ENCODE measurements at places on chromosomes 1 and 21.

DNA sequence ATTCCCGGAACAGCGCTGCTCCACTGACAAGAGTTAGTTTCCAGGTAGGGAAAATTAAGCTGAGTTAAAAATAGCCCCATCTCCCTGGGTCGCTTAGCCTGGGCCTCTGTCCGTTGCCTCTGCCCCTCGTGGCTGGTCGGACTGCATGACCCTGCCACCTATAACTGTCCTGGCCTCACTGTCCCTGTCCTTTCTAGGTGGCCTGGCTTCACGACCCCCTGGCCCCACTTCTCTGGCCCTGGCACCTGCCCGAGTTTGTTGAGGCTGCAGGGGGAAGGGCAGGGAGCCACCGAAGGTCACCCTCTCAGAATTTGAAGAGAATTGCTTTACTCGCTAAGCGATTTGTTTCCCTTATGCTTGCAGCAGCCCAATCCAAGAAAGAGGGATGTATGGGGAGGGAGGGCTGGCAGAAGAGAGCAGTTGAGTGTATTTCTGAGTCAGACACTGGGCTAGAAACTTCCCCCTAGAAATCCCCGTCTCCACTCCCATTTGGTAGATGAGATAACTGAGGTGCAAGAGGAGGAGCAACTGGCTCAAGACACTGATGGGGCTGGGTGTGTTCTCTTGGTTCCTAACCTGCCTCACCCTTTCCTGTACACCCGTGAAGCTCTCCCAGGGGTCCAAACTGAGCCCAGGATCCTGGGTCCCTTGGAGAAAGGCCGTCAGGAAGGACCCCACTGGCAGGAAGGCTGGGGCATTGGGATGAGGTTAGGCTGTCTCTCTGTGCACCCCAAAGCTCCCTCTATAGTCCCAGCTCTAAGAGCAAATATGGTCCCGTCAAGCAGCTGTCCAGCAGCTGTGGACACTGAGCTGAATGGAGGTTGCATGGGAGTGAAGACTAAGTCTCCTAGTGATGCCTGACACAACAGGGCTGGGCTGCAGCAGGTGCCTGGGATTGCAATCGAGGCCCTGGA lies 2.9 kb upstream of the EDN2 start:
- DNase-seq, result no peak

DNA sequence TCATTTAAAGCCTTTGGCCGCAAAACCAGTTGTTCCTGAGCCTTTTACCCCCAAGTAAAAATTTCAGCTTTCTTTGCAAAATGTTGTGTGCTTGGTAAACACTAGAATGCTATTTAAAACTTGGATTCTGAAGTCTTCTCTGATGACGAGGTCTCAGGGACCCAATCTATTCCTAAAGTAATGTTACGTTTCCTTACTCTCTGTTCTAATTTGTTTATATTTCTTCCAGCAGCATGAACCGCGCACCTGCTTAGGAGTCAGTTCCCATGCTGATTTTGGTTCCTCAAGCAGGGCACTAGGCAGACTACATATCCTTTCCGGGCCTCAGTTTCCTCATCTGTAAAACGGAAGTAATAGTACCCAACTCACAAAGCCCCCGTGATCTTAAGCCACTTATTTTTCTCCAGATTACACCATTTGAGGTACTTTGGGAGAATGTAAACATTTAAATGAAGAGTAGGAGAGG lies 969 bp upstream of the ALDH4A1 start:
- DNase-seq, result no peak

DNA sequence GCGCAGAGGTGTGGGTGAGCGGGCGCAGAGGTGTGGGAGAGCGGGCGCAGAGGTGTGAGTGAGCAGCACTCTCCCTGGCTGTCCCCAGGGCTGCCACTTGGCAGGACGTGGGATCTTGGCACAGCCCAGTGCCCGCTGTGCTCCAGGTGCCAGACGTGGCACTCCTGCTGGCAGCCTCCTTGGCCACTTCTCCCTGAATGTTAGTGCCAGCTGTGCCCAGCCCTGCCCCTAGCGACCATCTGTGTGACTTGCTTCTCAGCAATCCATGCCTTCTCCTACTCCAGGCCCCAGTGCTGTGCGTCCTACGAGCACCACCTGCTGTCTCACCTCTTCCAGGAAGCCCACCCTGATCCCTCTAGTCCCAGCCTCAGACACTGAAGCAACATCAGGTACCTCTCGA lies 30.5 kb downstream of the KRTAP10-1 start:
- no peak for DNase-seq

DNA sequence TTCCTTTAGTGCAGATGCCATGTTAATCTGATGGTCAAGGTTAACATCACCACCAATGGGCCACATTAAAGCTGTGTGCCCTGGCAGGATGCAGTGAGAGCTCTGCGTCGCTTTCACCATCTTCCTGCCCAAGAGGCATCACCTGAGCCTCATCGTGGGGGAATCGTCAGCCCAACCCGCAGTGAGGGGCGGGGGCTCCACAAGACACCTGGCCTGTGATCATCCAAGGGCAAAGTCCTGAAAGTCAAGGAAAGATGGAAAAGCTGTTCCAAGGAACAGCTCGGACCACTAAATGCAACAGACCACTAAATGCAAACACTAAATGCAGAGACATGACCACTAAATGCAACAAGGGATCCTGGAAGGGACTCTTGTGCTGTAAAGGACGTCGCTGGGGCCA lies 49.9 kb downstream of the WDR4 start:
- DNase-seq, result no peak

DNA sequence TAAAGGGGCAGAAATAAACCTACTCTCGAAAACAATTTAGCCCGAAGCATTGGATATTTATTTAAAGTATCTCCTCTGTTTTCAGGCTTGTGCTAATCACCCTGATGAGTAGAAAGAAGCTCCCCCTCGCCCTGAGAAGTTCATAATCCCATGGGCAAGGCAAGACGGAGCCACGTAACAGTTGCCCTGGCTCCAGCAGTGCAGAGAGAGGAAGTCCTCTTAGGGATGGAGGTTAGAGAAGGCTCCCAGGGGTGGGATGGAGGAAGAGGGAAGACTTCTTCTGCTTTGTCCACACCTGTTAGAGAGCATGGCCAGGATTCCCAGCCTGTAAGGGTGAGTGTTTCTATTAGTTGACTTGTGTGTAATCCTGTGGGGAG lies 3.4 kb upstream of the GPR25 start:
- DNase-seq, result no peak

DNA sequence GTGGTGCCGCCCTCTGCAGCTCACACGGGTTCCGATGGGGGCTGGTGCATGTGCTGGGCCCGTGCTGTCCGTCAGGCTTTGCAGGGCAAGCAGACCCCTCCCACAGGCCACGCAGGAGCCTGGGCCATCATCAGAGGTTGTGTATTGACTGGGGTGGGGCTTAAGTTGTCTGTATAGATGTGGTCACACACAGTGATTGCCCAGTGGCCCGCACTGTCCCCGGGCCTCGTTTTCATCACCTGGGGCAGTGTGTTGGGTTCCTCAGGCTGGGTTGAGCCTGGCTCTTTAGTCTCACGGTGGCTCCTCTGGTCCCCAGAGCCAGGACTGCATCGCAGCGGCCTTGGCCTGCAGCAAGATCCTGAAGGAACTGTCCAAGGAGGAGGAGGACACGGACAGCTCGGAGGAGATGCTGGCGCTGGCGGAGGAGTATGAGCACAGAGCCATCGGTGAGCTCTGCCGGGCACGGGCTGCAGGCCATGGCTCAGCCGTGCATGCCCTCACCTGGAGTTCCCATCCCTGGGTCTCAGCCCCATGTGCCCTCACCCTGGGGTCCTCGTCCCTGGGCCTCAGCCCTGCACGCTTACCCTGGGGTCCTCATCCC lies 44.1 kb downstream of the TRPM2 start:
- DNase-seq, result no peak

DNA sequence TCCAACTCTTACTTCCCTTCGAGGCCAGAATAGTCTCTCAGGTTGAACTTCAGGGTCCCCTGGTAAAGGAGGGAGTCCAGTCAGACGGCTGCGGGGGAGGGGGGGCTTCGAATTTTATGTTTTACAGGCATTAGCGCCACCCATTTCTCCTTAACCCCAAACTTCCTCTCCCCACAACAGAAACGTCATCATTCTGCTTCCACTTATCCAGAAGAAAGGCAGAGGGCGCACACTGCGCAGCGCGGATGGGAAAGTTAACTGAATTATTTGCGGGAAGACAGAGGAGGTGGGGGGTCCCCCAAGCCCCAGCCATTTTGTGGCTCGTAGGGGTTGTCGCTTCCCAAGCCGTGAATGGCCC lies 529 bp upstream of the PRMT2 start:
- peak; percentile 42 for DNase-seq

DNA sequence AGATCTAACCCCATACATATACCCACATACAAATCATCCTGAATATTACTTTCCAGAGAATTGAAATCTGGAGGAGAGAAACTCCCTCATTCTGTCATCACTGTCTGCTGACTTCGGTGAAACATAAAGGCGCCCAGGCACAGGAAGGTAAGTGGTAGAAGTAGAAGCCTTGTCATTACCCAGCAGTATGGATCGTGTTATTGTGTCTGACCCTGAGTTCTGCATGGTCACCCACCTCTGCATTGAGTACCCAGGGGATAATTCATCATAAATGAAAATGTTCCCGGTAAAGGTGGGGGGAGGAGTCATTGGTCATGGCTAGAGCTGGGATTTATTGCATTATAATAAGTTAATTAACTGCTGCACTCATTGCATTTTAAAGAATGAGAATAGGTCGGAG lies 342.6 kb upstream of the PKN2 start:
- peak; percentile 6 for DNase-seq

DNA sequence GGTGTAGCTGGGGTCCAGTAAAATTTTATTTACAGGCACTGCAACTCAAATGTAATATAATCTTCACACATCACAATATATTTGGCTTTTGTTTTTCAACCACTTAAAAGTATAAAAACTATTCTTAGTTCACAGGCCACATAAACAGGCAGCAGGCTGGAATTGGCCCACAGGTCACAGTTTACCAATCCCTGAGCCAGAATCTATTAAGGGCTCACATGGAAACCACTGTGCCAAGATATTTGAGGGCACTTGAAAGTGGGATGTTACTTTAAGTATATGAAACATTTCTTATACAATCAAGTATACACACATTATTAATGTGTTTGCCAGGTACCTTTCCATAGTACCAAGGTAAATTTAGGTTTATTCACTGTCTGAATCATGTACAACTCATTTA lies 71.9 kb upstream of the PRDX6 start:
- no peak for DNase-seq

DNA sequence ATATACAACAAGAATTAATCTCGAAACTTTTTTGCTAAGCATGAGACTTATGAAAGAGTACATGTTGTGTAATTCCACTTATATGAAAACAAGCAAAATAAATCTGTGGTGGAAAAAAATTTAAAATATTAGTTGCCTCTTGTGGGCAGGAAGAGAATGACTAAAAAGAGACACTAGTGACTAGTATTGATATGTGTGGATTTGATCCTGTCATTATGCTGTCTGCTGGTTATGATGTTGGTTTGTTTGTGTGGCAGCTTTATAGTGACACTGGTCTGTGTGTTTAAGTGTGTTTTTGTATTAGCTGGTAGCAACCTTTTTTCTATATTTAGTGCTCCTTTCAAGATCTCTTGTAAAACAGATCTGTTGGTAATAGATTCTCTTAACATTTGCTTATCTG lies 267.8 kb upstream of the NRIP1 start:
- DNase-seq, result no peak

- no peak for DNase-seq
These were observed 25.6 kb downstream of the UBIAD1 start for GRCh38 chr1:11298390-11299224.

GRCh38 chr1:38005195-38006007 lies at the start of gene FHL3:
Gene FHL3, minus strand, starts transcription at chr1:38005514. Its CDS starts 6,102 bp downstream, at chr1:37999412.
- peak; percentile 84 for DNase-seq

GRCh38 chr1:5959667-5960230 lies 32.5 kb downstream of the NPHP4 start:
- DNase-seq, result no peak

GRCh38 chr1:201766131-201766866 lies 62.7 kb upstream of the IPO9 start:
- DNase-seq, result no peak

DNA sequence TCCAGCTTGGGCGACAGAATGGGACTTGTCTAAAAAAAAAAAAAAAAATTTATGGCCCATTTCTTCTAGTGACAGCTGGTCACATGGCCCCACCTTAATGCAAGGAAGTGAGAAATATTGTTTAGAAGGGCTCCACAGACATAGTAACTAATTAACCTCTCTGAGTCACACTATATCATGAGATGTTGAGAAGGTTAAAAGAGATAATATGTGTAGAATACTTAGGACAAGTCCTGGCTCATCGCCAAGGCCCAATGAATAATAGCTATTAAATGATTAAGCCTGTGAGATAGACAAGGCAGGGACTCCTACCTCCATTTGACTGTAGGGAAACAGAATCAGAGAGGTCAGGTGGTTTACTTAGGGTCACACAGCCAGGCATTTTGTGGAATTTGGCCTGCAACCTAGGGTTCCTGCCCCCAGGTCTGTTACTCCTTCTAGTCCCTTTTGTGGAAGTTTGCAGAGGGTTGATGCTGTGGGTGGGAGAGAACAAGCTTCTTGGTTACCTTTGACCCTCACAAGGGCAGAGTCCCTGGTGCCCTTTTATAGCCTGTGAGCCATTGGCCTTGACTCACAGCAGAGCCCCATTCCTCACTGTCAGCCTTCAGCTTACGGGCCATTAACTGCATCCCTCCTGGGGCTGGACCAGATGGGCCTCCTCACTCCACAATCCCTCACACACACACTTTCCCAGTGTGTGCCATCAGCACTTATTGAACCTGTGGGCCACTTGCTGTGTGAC lies 48.5 kb downstream of the OPRD1 start:
- peak; percentile 42 for DNase-seq

DNA sequence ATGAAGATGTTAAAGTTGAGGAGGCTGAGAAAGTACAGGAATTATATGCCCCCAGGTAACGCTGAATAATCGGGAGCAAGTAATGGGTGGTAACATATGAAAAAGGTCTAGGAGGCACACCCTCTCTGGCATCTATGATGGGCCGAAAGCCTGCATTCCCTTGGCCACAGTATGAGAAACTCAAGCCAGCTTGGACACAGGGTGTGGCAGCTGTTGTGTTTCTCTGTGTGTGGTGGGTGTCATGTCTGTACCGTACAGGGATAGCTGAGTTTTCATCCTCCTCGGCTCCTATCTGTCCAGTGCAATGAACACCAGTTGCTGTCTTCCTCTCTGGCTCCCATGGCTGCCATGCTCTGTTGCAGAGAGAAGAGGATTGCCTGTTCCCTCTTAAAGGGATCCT lies 32.9 kb downstream of the NBPF3 start:
- no peak for DNase-seq

DNA sequence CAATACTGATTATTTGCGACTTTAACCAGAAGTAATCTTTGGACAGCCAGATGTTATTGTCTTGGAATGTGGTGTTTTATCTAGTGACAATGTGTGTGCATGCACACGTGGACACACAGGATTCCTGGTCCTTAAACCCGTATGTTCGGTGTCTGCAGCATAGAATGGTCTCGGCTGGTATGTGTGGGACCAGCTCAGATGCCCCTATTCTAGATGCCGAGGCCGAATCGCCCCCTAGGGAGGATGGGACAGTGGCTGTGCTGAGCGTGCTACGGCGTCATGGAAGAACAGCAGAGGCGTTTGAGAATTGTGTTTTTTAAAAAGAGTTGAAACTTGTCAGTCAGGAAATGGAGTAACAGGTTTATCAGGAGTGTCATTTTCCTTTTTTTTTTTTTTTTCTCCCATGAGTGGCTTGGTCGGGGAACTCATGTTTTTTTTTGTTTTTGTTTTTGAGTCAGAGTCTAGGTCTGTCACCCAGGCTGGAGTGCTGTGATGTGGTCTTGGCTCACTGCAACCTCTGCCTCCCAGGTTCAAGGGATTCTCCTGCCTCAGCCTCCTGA lies 30.1 kb downstream of the SKI start:
- no peak for DNase-seq

GRCh38 chr1:104459886-104460285 lies 710.2 kb downstream of the AMY1C start:
- no peak for DNase-seq
